ENCODE measurements at places on chromosomes 4 and X.
A peak's percentile ranks its signal among the peaks of the same experiment; 100 is the strongest.

- DNase-seq, result no peak
These were observed 54.7 kb downstream of the AFF2 start for GRCh38 chrX:148555101-148555500.

DNA sequence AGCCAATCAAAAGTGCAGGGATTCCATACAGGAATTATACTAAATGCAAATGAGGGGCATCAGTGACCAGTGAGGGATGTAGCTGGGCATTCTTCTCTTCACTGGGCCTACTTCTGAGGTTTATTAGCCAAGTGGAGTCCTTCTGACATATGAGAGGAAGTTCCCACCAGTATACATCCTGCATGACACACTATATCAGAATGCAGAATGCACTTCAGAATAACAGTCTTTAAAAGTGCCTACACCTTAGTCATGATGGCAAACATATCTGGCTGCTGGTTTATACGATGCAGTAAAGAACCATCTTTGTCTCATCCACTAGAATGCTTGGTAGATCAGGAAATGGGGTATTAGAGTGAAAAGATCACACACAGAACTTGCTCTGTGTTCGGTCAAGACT, 180.3 kb upstream of the PPARGC1A start:
- DNase-seq, result no peak

GRCh38 chr4:101707596-101707995, 82.9 kb upstream of the BANK1 start:
- DNase-seq, result no peak

DNA sequence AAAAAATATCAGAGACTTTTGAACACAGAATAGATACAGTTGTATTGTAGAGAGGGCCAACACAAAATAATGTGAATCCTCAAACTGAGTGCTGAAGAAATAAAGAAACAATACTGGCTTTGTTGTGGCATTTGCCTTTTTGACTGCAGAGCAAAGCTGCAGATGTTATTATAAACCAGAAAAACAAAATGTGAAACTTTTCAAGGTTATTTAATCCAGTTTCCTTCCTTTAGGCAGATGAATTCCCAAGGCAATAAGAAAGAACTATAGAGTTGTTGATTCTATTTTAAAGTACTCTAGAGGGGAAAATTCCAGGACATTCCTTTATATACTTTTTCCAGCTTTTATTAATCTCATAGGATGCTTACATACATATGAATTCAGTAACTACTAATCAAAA, 186.8 kb downstream of the NDST4 start:
- DNase-seq, result no peak

GRCh38 chr4:78558410-78558809, 6.8 kb downstream of the ANXA3 start:
- no peak for DNase-seq

- DNase-seq, result no peak
These were observed 203.5 kb upstream of the TET2 start for GRCh38 chr4:104942990-104943743.

DNA sequence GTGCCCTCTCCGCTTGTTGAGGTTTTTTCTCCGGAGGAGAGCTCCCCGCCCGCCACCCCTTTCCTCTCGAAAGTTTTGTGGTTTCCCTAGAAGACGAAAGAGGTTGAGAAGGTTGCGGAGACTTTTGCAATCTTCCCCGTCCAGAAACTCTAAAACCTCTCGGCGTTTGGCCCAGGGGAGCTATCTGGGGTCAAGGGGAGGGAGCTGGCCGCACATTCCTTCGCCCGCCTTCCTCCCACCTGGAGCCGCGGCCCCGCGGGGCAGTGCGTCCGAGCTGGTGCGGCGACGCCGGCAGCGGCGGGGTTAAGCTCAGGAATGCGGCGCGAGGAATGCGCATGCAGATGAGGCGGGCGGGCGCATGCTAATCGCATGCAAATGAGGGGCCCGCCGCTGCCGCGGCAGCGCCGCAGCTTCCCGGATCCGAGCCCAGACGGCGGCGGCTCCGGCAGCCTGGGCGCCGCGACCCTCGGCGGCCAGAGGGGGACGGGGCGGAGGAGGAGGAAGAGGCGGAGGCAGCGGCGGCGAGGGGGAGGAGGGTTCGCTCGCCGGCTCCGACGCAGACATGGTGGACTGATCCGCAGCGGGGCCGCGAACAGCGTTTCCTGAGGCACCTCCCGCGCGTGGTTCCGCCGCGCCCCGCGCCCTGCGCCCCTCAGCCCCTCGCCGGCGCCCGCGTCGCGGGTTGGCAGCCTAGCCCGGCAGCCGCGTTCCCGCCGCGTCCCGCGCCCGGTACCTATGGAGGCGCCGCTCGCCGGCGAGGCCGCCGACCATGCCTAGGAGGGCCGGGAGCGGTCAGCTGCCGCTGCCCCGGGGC, at the start of gene WWC2:
Gene WWC2, plus strand, starts transcription at position 535 of the 814 bp plus-strand sequence. Its CDS starts 235 bp downstream, at position 770.
- peak; percentile 55 for DNase-seq
